ENCODE measurements at places on chromosomes 2 and 18.

DNA sequence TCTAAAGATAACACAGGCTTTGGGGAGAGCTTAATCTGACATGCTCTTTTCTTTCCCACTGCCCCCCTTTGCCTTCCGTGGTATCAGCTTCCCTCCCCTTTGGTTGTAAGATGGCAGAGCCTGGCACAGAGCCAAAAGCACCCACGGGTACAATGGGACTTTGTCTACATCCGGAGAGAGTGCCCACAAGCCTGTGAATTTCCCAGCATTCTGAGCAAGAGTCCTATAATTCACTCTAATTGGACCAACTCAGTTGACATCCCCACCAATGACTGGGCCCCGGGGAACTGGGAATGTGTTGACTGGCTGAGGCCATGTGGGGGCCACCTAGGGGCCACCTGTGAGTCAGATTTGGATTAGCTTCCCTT lies 20.1 kb upstream of the C2orf72 start:
- DNase-seq = no peak

GRCh38 chr2:189192766-189193165 lies 13.2 kb upstream of the COL5A2 start:
- no peak for DNase-seq

DNA sequence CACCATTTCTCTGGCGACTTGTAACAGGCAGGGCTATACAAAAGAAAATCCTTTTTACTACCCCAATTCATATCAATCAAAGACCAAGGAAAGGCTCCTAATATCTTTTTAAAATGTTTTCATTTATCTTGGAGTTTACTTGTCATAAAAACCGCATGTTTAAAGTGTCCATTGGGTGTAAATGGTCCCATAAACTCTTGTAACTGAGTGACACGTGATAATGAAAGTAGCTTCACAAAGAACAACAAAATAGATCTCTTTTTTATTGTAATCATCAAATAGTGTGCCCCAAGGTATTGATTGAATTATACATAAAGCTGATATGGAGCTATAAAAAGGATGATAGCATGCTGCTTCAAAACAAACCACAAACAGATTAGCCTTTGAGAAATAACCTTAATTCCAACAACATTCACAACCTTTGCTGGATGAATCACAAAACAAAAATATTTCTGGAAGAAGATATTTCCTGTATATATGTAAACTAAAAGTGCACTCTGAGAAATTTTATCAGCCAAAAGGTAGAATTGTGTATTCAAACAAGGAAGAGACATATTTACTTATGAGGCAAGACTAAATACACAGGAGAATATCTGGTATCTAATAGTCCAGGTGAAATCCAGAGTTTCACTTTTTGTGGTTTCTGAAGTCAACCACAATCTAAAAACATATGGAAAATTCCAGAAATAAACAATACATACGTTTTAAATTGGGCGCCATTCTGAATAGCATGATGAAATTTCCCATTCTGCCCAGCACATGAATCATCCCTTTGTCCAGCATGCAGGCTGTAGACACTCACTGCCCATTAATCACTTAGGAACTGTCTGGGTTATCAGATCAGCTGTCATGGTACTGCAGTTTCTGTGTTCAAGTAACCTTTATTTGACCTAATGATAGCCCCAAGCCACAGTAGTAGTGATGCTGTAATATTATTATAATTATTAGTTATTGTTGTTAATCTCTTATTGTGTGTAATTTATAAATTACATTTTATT lies 237.5 kb downstream of the PIK3C3 start:
- DNase-seq = peak; percentile 21

DNA sequence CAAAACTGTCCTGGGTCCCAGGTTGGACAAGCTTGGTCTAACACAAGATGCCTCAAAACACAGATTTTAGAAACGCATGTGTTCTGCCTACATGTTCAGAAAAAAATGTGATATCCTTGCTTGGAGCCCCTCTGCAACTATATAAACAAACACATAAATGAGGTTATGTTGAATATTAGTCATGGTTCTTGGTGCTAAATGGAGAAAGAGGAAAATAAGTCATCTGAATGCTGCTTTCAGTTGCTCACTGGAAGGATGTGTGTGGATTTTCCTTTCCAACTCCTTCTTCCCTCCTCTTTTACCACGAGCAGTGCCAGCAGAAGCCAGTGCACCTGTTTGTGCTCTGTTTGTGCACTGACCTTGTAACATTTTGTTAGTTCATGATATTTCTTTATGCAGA lies 85.3 kb downstream of the PIEZO2 start:
- no peak for DNase-seq

- DNase-seq = no peak
These were observed 1070.7 kb downstream of the CNTNAP5 start for GRCh38 chr2:125095826-125096225.

GRCh38 chr2:189951791-189952535 lies 110.6 kb downstream of the MSTN start:
- no peak for DNase-seq

GRCh38 chr2:177190941-177191340 lies 21.7 kb upstream of the HNRNPA3 start:
- DNase-seq = no peak

GRCh38 chr18:37274309-37275236 lies 291.0 kb downstream of the CELF4 start:
- DNase-seq = no peak

DNA sequence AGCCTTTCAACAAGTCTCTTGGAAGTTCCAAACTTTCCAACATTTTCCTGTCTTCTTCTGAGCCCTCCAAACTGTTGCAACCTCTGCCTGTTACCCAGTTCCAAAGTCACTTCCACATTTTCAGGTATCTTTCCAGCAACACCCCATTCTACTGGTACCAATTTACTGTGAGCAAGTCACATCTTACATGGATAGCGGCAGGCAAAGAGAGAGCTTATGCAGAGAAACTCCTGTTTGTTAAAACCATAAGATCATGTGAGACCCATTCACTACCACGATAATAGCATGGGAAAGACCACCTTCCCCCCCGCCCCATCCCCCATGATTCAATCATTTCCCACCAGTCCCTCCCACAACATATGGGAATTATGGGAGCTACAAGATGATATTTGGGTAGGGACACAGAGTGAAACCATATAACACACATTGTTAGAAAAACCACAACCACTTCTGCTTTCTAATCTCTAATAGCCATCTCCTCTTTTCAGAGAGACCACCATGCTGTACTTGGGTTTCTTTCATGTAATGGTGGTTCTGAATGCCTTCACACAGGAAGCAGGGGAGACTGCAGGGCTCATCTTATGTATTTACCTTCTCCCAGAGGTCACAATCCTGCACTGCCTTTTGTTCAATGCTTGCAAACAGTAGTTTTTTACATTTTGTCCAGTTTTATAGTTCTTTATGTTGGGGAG lies 46.0 kb upstream of the CALCRL start:
- no peak for DNase-seq

- no peak for DNase-seq
These were observed 33.9 kb upstream of the SEMA4C start for GRCh38 chr2:96903815-96904214.

- DNase-seq = no peak
These were observed 99.6 kb downstream of the TXNL1 start for GRCh38 chr18:56538746-56539145.

- DNase-seq = no peak
These were observed 46.9 kb upstream of the CD28 start for GRCh38 chr2:203659331-203660049.

GRCh38 chr2:95698146-95698545 lies 106.3 kb downstream of the TRIM43 start:
- DNase-seq = no peak
